ENCODE measurements at places on chromosomes 6 and 20.
A peak's percentile ranks its signal among the peaks of the same experiment; 100 is the strongest.

DNA sequence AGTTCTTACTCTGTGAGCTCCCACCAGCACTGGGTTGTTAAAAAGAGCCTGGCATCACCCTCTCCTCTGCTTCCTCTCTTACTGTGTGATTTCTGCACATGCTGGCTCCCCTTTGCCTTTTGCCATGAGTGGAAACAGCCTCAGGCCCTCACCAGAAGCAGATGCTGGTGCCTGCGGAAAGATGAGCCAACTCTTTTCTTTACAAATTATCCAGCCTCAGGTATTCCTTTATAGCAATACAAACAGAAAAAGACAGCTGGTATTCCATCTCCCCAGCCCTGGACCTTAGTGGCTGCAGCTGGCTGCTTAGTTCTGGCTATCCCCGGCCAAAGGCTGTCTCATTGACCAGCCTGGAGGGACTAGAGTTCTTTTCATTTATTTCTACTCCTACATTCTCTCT, 129.1 kb downstream of the IMPG1 start:
- no peak for DNase-seq

DNA sequence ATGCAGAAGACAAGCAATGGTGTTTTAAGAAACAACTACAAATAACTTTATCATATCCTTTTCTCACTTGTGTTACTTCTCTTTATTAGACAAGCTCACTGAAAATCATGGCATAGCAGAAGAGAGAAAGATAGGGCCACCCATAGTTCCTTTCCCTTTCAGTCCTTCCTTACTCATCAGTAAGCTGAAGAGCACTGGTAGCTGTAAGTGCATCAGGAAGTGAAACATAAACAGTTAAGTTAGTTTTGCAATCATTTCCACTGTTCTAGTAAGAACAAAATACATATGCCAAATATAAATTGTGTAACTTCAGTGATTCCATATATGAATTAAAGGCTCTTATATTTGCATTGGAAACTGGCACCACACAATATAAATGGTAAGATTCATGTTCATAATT, 220.1 kb downstream of the HACE1 start:
- DNase-seq = no peak

GRCh38 chr6:2784061-2784460, 18.9 kb downstream of the WRNIP1 start:
- no peak for DNase-seq

DNA sequence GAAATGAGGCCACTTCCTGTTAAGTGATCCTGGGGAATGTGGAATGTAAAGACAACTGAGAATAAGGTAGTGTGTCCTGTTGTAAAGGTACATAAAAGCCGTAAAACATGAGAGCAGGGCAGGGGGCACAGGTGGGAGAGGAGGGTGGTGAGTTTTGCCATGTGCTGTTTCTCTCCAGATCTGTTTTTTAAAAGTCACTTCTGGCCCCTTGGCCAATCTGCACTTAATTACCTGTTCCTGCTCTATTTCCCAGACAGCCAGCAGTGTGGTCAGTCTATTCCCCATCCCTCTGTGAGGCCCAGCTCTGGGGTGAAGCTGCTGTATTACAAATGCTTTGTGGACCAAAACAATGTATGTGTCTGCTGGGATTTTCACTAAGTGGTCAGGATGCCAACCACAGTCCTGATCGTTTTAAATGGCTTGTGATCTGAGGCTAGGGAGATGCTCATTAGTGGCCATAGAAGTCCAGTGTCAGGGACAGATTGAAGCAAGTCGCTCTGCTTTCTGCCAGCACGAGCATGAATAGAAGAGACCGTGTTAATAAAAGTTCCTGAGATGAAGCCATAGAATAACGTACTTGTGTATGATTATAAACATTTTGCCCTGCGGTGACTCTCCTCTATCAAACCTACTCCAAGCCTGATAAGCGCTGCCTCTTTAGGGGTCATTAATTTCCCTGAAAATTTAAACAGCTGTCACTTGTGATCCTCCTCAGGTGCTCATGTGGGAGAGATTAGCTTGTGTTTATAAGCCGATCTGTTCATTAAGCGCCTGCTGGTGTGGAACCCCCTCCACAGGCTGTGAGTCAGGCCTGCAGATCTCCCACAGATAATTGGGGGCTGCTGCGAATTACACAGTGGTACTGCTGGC, 111.8 kb upstream of the CENPW start:
- DNase-seq = peak; percentile 94

DNA sequence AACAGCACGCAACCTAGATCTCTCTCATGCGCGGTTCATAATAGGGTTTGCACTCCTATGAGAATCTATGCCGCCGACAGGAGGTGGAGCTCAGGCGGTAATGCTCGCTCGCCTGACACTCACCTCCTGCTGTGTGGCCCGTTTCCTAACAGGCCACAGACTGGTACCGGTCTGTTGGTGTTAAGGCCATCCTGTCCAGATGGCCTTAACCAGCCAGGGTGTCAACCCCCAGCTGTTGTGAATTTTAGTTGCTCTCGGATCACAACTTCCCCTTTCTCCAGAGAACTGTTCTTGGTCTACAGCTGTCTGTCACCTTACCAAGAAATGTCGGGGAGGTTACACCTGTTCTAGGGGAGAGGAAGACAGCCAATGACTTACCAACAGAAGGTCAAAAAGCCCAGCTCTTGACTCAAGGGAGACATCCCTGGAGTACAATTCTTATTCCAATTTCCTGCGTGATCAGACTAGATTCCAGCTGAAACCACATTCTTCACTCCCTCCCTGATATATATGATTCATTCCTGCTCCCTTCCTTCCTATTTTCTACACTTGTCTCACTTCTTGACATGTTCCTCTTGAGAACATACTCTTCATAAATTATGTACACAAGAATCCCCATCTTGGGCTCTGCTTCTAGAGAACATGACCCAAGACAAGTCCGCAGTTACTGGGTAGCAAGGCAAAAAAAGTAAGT, 23.1 kb upstream of the DNAAF9 start:
- DNase-seq = no peak

GRCh38 chr20:35953387-35954199, 709 bp downstream of the SCAND1 start:
- DNase-seq = peak; percentile 55

GRCh38 chr6:163179721-163180120, 234.8 kb upstream of the QKI start:
- DNase-seq = no peak

- no peak for DNase-seq
These were observed 92.9 kb downstream of the PLEKHG1 start for GRCh38 chr6:150692604-150693003.

GRCh38 chr20:47453167-47453782, 48.4 kb upstream of the NCOA3 start:
- no peak for DNase-seq

- DNase-seq = no peak
These were observed 201.1 kb downstream of the OGFRL1 start for GRCh38 chr6:71489736-71490135.

GRCh38 chr20:25294459-25295385, 46.8 kb downstream of the PYGB start:
- DNase-seq = peak; percentile 70

GRCh38 chr6:7000825-7001777, 106.7 kb upstream of the RREB1 start:
- DNase-seq = no peak

GRCh38 chr6:96947055-96947454, 22.5 kb downstream of the KLHL32 start:
- no peak for DNase-seq

- no peak for DNase-seq
These were observed 1.9 kb downstream of the RFPL4B start for GRCh38 chr6:112348891-112349635.

GRCh38 chr6:96157018-96157565, 141.3 kb downstream of the FUT9 start:
- DNase-seq = no peak

- no peak for DNase-seq
These were observed 47.3 kb downstream of the KLHL31 start for GRCh38 chr6:53618219-53618618.

DNA sequence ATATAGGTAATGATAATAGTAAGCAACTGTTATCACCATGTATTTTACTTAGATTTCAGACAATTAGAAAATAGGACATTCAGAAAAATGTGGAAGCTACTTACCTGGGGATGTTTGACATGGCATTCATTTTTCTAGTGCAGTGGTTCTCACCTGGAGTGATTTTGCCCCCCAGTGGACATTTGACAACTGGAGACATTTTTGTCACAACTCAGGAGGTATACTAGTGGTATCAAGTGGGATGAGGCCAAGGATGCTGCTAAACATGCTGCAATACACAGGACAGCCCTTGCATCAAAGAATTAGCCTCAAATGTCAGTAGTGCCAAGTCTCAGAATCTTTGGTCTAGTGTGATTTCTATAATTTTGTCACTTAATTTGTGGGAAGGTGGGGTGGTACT, 36.1 kb downstream of the NUS1 start:
- no peak for DNase-seq

- DNase-seq = no peak
These were observed 416.8 kb upstream of the SPTLC3 start for GRCh38 chr20:12591949-12592470.

DNA sequence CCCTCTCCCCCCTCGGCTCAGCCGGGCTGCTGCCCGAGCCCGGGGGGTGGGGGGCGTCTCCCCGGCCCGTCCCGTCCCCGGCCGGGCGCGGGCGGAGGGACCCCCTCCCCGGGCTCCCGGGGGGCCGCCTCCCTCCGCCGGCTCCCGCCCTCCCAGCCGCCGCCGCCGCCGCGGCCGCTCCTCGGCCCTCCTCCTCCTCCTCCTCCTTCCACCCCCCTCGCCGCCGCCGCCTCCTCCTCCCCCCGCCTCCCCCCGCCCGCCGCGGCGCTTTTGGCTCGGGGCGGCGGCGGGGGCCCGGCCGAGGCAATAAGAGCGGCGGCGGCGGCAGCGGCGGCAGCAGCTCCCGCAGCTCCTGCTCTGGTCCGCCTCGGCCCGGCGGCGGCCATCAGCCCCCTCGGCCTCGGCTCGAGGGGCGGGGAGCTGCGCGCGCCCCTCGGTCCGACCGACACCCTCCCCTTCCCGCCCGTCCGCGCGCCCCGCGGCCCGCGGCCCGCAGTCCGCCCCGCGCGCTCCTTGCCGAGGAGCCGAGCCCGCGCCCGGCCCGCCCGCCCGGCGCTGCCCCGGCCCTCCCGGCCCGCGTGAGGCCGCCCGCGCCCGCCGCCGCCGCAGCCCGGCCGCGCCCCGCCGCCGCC, 38.7 kb downstream of the GNAS start:
- no peak for DNase-seq

- no peak for DNase-seq
These were observed 82.1 kb upstream of the DTNBP1 start for GRCh38 chr6:15744818-15745402.

DNA sequence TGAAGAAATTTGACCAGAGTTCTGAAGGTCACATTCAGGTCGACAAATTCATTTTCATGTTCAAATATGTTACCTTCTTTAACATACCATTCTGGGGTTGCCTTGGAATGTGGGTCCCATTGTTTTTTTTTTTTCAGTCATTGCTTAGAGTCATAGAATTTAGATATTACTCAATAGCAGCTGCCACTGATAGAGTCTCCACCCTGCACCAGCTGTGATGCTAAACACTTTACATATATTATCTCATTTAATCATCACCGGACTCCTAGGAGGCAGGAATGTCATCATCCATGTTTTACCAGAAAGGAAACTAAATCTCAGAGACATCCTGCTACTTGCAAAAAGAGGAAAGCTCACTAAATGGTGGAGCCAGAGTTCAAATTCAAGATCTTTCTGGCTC, 204.7 kb downstream of the ESR1 start:
- no peak for DNase-seq

DNA sequence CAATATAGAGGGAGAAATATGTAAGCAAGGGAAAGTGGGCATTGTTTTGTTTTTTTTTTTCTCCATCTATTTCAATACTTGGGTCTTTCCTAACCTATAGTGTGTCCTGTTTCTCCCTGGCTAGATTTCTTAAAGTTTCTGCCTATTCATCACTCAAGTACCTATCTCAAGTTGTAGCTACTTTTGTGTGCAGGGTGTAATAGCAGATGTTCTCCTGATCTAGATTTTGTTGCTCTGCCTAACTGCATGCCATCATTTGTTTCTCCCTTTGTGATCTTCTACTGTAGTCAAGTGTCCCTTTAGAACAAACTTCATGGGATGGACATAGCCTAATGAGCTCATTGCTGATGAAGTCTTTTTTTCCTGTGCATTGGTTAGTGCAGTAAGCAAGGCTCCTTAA, 45.8 kb downstream of the TOP1 start:
- DNase-seq = no peak

DNA sequence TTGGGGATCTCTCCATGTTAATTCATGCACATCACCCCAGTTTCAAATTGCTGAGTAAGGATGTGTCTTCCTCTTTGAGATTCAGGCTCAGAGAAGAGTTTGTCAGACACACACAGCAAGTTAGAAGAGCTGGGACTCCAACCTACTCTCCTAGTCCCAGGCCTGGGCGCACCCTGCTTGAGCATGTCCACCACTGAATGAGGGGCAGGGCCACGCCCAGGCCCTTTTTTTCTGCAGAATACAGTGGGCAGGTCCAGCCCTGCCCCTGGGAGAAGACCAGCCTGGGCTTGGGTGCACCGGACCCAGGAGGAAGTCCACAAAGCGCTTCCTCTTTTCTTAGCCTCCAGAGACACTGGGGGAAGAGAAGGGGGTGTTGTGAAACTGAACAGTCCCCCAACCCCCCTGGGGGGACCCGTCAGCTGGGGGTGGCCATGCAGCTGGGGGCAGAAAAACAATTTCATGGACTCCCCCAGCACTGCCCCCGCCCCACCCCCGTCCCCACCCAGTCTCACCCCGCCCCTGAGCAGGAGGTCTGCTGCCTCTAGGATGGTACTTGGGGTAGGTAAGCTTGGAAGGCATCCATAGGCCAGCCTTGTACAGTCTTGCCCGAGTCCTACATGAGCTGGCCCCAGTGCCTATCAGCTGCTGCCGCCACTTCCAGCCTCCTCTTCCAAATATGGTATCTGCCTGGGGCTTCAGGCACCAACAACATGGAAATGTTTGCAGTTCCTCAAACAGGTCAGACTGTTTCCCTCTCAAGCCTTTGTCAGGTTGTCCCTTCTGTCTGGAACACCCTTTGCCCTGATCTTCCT, 11.7 kb upstream of the HCK start:
- no peak for DNase-seq

DNA sequence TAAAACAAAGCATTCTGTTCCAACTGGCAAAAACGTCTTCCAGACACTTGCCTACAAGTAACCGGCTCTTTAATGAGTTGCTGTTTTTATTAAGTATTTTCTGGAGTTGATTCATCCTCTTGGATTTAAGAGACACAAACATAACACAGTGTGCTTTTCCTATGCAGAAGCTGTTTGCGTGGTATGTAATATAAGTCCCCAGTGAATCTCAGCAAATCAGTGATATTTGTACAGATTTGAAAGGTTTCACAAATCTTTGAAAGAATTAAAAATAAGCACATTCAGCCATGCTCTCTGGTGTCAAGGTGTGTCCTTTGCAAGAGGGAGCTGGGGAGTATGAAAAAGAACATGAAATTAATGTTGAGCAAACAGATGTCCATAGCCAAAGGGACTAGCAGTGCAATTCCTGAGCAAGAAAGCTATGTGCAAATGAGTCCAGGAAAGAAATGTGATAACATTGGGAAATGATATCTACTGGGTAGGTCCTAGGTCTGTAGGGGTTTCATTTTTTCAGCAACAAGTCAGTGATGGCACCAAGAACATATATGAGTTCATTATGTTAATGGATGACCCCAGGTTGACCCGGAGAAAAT, 170.1 kb upstream of the PHACTR1 start:
- DNase-seq = no peak

GRCh38 chr6:57162516-57162915, 9.6 kb upstream of the BAG2 start:
- DNase-seq = no peak

- DNase-seq = no peak
These were observed 20.0 kb upstream of the IL22RA2 start for GRCh38 chr6:137193256-137194070.

- no peak for DNase-seq
These were observed 91.7 kb upstream of the EPB41L1 start for GRCh38 chr20:36062799-36063198.
